CD4-positive, alpha-beta T cell (primary cell): ENCODE measurements at places on chromosomes 6 and 20.

DNA sequence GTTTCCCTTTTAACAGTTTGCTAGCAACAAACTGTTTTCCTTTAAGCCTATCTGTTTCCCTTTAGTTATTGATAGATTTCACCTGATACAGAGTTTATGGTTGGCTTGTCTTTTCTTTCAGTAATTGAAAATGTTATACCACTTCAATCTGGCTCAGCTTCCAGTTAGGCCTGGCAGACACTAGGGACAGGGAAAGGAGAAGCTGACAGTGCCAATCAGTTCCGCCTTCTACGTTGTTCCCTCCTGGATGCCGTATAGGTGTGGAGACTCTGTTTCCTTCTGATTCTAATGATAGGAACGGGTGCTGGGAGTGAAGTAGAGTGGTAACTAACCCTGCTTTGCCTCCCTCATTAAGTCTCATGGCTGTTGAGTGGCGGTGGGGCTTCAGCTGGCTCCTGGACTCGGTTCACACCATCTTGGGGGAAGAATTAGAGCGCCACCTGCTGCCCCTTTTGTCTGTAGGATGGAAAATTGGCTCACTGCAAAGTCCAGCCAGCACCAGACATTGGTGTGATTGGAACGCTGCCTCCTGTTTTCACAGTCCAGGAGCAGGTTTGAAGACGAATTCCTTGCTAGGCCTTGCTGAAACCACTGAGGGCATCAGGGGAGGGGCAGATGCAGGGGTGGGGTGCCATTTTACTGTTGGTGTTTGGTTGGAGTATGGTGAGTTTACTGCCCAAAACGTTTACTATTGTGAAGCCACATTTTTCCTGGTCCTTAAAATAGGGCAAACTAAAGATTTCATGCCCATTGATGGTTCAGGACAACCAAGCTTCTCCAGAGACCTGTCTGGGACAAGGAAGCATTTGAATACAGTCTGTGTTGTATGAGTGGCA lies 1729.5 kb downstream of the GRIK2 start:
- H3K4me1 ChIP-seq: no peaks in the 10 kb centered on the region
- no peaks in the 10 kb centered on the region for H3K36me3 ChIP-seq
- no peak overlapping the region for H3K27ac ChIP-seq
- DNase-seq: no peak
- H3K27me3 ChIP-seq: no peaks in the 10 kb centered on the region
- H3K4me3 ChIP-seq: no peak overlapping the region

- no peaks in the 10 kb centered on the region for H3K4me1 ChIP-seq
- no peak overlapping the region for H3K4me3 ChIP-seq
- DNase-seq: no peak
- H3K27me3 ChIP-seq: no peaks in the 10 kb centered on the region
- no peaks in the 10 kb centered on the region for H3K36me3 ChIP-seq
- H3K27ac ChIP-seq: no peak overlapping the region
Measured at GRCh38 chr6:162116902-162117525, 610.6 kb downstream of the PRKN start.

- H3K4me1 ChIP-seq: no peaks in the 10 kb centered on the region
- no peaks in the 10 kb centered on the region for H3K36me3 ChIP-seq
- no peaks in the 10 kb centered on the region for H3K27me3 ChIP-seq
- no peak for DNase-seq
- H3K27ac ChIP-seq: no peak overlapping the region
Measured at GRCh38 chr20:61026731-61027130, 225.3 kb upstream of the CDH4 start.

- no peaks in the 10 kb centered on the region for H3K36me3 ChIP-seq
- no peak overlapping the region for H3K27ac ChIP-seq
Measured at GRCh38 chr6:13676551-13677156, 35.0 kb downstream of the RANBP9 start.

DNA sequence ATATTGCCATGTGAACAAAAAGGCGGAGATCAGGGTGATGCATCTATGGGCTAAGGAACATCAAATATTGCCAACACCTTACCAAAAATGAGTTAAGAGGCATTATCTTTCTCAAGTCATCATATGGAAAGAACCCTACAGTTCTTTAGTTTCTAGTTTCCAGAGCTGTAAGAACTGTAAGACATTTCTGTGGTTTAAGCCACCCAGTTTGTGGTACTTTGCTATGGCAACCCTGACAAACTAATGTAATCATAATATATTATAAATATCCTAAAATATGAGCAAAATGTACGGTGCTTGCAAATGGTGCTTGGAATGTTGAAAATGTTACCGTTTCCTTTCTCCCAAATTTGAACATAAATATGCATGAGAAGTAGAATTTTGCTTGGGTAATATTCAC lies 349.6 kb downstream of the PHF3 start:
- H3K27me3 ChIP-seq: no peaks in the 10 kb centered on the region
- no peaks in the 10 kb centered on the region for H3K36me3 ChIP-seq
- DNase-seq: no peak
- no peak overlapping the region for H3K4me3 ChIP-seq

DNA sequence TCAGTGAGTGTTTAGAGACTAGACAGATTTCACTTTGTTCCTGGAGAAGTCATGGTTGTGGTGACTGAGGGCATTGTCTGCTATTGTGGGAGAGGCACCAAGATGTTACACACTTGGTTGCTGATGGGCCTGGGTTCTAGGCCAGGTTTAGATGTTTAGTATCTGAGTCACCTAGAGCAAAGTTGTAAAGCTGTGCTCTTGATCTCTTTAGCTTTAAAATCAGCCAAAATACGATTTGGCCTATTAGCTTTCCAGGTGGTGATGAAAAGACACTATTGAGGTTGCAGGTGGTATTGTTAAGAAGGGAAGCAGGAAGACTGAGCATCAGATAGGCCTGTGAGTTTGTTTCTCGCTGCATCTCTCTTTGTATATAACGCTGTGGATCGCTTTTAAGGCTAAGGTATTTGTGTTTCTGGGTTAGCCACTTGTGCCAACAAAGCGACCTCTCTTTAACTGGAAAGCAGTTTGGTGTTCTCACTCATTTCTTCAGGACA lies 48.6 kb downstream of the FOXO3 start:
- no peak for DNase-seq
- no peaks in the 10 kb centered on the region for H3K4me1 ChIP-seq
- no peak overlapping the region for H3K27ac ChIP-seq
- H3K36me3 ChIP-seq: no peaks in the 10 kb centered on the region
- no peaks in the 10 kb centered on the region for H3K27me3 ChIP-seq

DNA sequence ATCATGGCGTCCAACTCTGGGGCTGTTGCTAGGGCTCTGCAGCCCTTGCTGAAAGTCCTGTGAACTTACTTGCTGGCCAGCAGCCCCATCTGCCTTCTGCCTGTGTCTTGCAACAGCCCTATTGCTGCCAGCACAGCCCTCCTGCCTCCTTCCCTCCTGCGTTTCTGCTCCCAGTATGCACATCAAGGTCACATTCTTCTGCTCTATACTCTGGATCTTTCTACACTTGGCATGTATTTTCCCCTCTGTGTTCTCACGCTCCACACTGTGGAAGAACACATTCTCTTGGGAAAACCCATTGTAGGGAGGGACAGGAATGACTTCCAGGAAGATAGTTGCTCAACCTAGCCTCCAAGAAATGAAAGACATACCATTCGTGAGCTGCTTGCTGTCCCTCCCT lies 80.9 kb upstream of the PHACTR2 start:
- DNase-seq: no peak
- H3K27ac ChIP-seq: no peak overlapping the region
- H3K36me3 ChIP-seq: no peaks in the 10 kb centered on the region
- peaks cover 17% of the 10 kb centered on the region for H3K4me1 ChIP-seq

DNA sequence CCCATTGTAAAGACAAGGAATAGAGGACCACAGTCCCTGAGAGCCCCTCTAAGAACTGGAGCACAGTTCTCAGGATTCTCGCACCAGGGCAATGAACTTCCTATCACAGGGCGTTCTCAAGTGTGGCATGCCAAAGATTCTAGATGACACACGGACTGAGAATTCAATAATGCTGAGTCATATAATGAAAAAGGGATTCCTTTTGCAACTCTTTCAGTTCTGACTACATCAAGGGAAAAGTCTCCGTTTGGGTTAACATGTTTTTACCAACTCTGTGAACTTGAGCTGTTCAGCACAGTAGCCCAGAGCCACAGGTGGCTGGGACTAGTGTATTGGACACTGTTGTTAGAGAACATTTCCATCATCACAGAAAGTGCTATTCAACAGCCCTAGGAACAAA lies 3.4 kb downstream of the MED20 start:
- no peak for DNase-seq
- peaks cover 23% of the 10 kb centered on the region for H3K4me1 ChIP-seq
- H3K4me3 ChIP-seq: no peak overlapping the region
- no peaks in the 10 kb centered on the region for H3K27me3 ChIP-seq
- no peak overlapping the region for H3K27ac ChIP-seq
- H3K36me3 ChIP-seq: peaks cover 29% of the 10 kb centered on the region

DNA sequence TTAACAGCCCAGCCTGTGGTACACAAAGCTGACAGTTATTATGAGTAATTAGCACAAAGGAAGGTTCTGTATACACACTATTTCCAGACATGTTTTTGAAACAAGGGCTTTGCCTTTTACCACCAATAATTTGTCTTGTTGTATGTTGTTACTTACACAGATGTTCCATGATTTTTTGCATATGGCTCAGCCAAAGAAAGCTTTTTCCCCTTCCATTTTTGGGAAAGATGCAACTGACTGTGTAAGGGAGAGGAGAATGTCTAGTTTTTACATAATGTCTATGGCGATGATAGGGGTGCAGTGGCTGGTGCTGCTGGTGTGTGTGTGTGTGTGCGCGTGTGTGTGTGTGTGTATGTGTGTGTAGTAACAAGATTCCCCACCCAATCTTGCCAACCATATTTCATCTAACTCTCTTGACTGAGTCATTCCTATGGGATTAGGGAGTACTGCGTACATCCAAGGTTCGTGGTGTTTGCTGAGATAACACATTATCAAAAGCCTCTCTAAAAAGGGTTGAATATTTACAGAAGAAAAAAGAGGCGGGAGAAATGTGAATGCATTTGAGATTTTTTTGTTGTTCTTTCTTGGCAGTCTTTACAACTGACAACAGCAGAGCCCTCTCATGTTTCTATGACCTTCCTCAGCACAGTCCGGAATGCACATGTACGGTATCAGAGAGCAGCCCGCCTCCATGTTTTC lies 192.2 kb downstream of the GMPR start:
- H3K36me3 ChIP-seq: no peaks in the 10 kb centered on the region
- H3K27ac ChIP-seq: no peak overlapping the region
- peaks cover 14% of the 10 kb centered on the region for H3K4me1 ChIP-seq
- DNase-seq: no peak
- no peak overlapping the region for H3K4me3 ChIP-seq

- DNase-seq: no peak
- H3K27me3 ChIP-seq: no peaks in the 10 kb centered on the region
Measured at GRCh38 chr20:57378646-57379262, 12.4 kb upstream of the RBM38 start.

DNA sequence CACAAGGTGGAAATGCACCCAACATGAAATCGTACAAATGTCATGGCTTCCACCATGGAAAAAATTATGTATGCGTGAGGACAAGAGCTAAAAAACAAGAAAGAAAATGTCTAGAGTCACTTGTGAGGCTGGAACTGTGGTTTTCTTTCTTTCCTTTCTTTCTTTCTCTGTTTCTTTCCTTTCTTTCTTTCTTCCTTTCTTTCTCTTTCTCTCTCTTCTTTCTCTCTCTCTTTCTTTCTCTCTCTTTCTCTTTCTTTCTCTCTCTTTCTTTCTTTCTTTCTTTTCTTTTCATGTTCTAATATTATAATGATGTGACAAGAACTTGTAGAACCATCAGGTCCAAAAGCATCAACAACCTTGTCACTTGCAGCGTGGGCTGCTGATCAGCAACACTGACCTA lies 28.4 kb downstream of the ZNF311 start:
- no peaks in the 10 kb centered on the region for H3K36me3 ChIP-seq
- H3K4me1 ChIP-seq: peaks cover 21% of the 10 kb centered on the region
- no peaks in the 10 kb centered on the region for H3K27me3 ChIP-seq
- DNase-seq: no peak
- no peak overlapping the region for H3K4me3 ChIP-seq

DNA sequence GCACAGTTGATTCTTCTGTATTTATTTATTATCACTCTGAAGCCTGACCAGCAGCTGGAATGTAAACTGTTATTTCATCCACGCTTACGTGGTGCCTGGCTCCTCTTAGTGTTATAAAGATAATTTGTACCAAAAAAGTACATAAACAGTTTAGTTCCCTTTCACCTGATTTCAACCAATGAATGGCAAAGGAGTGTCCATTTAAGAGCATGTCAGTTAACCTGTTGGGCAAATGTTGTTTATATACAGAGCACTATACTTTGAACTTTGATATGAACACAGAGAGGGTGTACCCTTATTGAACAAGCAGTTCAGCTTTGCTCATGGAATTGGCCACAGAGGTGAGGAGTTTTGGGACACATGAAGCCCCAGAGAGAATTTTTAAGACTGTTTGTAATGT lies 7.2 kb upstream of the CTCFL start:
- H3K4me3 ChIP-seq: no peak overlapping the region
- H3K27me3 ChIP-seq: peaks cover 6% of the 10 kb centered on the region
- DNase-seq: no peak
- no peaks in the 10 kb centered on the region for H3K4me1 ChIP-seq

- no peaks in the 10 kb centered on the region for H3K36me3 ChIP-seq
- no peaks in the 10 kb centered on the region for H3K27me3 ChIP-seq
- H3K4me3 ChIP-seq: no peak overlapping the region
- no peaks in the 10 kb centered on the region for H3K4me1 ChIP-seq
- DNase-seq: no peak
Measured at GRCh38 chr20:39829256-39829655, 859.8 kb downstream of the MAFB start.

DNA sequence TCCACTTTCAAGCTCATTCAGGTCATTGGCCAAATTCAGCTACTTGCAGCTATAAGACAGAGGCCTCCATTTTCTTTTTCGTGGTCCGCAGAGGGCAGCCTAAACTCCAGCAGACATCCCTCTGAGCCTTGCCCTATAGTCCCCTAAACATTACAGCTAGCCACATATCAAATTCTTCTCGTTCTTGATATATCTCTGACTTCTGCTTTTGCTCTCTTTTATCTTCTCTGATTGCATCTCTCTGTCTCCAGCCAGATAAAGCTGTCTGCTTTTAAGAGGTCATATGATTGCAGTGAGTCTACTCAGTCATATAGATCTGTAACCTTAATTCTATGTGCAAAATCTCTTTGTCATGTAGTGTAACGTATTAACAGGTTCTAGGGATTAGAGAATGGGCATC lies 358.4 kb upstream of the RGS17 start:
- no peak overlapping the region for H3K27ac ChIP-seq
- H3K36me3 ChIP-seq: no peaks in the 10 kb centered on the region
- H3K4me1 ChIP-seq: no peaks in the 10 kb centered on the region
- H3K27me3 ChIP-seq: no peaks in the 10 kb centered on the region
- no peak for DNase-seq
